Glutamatergic neuron (in vitro differentiated cells): ENCODE measurements at places on chromosomes 16 and 17.

GRCh38 chr17:61463316-61464129, 11.3 kb downstream of the TBX4 start:
- peak overlapping the region; percentile 57 for H3K4me3 ChIP-seq
- peak; percentile 53 for DNase-seq
- H3K27me3 ChIP-seq: peaks cover 25% of the 10 kb centered on the region
- peaks cover 20% of the 10 kb centered on the region for H3K4me1 ChIP-seq
- no peaks in the 10 kb centered on the region for H3K36me3 ChIP-seq
- H3K27ac ChIP-seq: no peak overlapping the region

DNA sequence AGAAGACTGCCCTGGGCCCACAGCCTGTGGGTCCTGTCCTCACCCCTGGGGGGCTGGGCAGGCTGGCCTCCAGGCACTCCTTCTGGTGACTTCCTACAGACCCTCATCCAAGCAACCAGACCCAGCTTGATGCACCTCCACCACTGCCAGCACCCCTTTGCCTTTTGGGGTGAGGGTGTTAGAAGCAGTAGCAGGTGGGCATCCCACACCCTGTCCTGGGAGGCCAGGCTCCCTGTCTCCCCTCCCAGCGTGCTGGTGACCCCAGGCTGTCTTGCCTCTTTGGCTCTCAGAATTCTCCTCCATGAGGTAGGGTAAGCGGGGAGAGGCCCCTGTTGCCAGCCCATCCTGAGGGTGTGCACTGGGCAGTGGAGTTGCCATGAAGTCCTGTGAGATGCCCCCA, 33.4 kb downstream of the B9D1 start:
- peaks cover 6% of the 10 kb centered on the region for H3K27me3 ChIP-seq
- peaks cover 2% of the 10 kb centered on the region for H3K4me1 ChIP-seq
- DNase-seq: no peak
- peaks cover 28% of the 10 kb centered on the region for H3K36me3 ChIP-seq
- H3K27ac ChIP-seq: no peak overlapping the region

DNA sequence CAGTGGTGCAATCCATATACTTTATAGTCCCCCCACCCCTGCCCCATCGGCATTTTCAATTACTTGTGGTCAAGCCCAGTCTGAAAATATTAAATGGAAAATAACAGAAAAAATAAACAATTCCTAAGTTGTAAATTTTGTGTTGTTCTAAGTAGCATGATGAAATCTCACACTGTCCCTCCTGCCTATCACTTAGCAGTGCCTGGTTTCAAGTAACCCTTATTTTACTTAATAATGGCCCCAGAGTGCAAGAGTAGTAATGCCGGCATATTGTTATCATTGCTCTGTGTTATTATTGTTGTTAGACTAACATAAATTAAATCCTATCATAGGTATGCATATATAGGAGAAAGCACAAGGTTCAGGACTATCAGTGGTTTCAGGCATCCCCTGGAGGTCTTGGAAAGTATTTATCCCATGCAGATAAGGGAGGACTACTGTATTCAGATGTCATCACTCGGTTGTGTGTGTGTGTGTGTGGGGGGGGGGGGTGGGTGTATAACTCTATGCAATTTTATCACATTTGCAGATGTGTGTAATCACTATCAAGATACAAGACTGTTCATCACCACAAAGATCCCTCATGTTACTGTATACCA, 9.3 kb downstream of the UBE2G1 start:
- H3K27ac ChIP-seq: peak overlapping the region; percentile 22
- peaks cover 4% of the 10 kb centered on the region for H3K4me1 ChIP-seq
- no peak overlapping the region for H3K4me3 ChIP-seq
- DNase-seq: no peak
- no peaks in the 10 kb centered on the region for H3K36me3 ChIP-seq

DNA sequence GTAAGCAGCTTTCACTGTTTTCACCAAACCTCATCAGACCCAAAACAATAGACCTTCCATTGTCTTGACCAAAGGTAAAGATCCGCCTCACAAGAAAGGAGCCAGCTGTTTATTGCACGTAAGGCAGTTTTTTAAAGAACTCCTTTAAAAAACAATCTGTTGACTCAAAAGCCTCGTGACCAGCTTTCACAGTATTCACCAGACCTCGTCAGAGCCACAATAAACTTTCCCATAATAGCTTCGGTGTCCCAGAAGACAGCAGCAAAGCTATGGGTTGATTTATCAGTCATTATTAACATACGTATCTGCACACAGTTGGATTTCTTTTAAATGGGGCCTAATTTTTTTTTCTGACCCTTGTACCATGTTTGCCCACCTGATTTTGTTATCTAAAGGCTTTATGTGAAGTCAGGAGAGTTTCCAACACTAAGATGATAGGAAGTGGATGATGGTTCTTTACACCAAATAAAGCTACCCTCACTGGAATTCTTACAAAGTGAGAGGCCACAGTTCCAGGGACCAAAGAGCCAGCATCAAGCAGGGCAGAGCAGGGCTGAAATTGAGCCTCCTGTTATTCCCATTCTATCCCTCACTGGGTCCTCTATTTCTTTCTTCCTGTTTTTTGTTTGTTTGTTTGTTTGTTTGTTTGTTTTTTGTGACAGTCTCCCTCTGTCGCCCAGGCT, 17.6 kb upstream of the HELZ start:
- no peaks in the 10 kb centered on the region for H3K27me3 ChIP-seq
- DNase-seq: no peak
- H3K4me1 ChIP-seq: no peaks in the 10 kb centered on the region
- no peak overlapping the region for H3K27ac ChIP-seq
- no peak overlapping the region for H3K4me3 ChIP-seq
- H3K36me3 ChIP-seq: no peaks in the 10 kb centered on the region

- peaks cover 17% of the 10 kb centered on the region for H3K36me3 ChIP-seq
- no peak overlapping the region for H3K27ac ChIP-seq
- no peak for DNase-seq
- H3K4me1 ChIP-seq: peaks cover 2% of the 10 kb centered on the region
- no peak overlapping the region for H3K4me3 ChIP-seq
Observed at GRCh38 chr17:68732301-68732749, 131.2 kb upstream of the FAM20A start.

- H3K4me3 ChIP-seq: no peak overlapping the region
- H3K4me1 ChIP-seq: no peaks in the 10 kb centered on the region
- H3K27ac ChIP-seq: no peak overlapping the region
- DNase-seq: no peak
Observed at GRCh38 chr16:10858203-10858602, 18.8 kb upstream of the CIITA start.

GRCh38 chr16:49489686-49490320, 116.2 kb downstream of the C16orf78 start:
- peaks cover 16% of the 10 kb centered on the region for H3K4me1 ChIP-seq
- no peak overlapping the region for H3K4me3 ChIP-seq
- peak; percentile 2 for DNase-seq
- no peak overlapping the region for H3K27ac ChIP-seq
- H3K27me3 ChIP-seq: peaks cover 9% of the 10 kb centered on the region

DNA sequence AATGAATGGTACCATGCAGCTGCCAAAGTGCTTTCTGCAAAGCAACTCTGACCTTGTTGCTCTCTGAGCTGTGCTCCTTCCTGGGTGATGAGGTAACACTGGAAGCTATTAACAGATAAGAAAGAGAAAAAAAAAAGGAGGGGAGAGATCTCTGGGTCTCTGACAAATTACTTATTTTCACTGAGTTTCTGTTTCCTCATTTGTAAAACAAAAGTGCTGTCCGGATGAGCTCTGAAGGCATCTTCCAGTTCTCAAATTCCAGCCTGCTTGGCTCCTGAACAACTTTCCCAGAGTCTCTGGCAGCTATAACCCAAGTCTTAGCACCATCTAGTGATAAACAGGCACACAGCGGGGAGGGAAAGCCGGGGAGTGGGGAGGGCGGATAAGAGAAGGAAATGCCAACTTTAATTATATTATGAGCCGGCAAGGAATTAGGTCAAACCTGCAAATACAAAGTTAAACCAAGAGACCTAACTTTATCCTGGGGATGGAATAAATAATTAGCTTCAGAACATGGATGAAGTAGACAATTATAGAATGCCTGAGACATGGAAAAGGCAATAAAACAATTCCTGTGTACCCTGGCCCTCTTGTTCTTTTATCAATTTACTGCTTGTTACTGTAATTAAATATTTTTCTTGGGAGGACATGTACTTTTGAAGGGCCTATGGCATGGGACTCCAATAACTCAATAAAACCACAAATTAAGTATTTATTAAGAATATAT, 61.3 kb upstream of the KIFC3 start:
- no peaks in the 10 kb centered on the region for H3K36me3 ChIP-seq
- DNase-seq: no peak
- H3K27me3 ChIP-seq: no peaks in the 10 kb centered on the region

DNA sequence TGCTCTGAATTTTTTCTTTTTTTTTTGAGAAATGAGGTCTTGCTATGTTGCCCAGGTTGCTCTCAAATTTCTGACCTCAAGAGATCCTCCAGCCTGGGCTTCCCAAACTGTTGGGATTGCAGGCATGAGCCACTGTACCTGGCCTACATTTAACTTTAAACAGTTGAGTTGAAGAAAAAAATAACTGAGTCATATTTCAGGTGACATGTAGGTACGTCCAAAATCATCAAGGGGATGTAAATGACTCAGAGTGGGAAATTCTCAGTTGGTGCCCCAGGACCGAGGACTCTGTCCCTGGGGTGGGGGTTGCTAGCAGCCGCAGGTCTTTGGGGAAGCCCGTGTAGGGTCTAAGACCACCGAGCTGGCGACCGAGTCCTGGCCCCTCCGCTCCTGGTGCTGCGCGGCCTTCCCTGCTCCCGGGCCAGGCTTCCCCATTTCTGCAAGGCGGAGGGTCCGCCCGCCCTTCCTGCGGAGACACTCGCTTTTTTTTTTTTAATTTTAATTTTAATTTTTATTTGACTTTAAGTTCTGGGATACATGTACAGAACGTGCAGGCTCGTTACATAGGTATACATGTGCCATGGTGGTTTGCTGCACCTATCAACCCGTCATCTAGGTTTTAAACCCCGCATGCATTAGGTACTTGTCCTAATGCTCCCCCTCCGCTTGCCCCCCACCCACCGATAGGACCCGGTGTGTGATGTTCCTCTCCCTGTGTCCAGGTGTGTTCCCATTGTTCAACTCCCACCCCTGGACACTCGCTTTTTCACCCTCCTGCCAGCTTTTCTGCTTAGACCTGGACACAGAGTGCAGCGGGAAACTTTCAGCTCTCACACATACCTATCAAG, 12.7 kb upstream of the N4BP1 start:
- H3K27me3 ChIP-seq: peaks cover 3% of the 10 kb centered on the region
- H3K4me3 ChIP-seq: peak overlapping the region; percentile 82
- H3K36me3 ChIP-seq: no peaks in the 10 kb centered on the region
